ENCODE measurements at places on chromosomes 12 and 14. TPM values are rescaled to one million over a fixed set of nuclear protein-coding genes. Genes with fewer than 3 reads are reported as not detected.

GRCh38 chr12:48512855-48513254 is 12.6 kb upstream of the OR8S1 start:
- DNase-seq: no peak

- no peak for DNase-seq
Measured at GRCh38 chr12:116420227-116420880, 138.8 kb upstream of the MAP1LC3B2 start.

GRCh38 chr12:119082016-119082415 is 96.7 kb upstream of the HSPB8 start:
- no peak for DNase-seq

DNA sequence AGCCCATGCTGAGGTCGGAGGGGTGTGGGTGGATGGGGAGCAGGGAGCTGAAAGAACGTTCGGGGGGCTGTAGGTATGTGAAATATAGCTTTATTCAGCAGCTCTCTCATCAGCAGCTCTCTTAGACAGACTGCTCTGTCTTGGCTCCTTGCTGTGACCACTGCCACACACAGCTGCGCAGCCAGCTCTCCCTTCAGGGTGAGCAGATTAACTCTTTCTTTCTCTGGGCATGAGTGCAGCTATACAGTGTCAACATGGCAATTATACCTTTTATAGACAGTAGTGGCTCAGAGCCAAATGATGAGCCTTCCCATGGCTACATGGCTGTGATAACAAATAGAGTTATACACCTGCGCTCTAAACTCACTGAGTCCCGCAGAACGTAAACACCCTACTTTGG is 137.7 kb upstream of the NEDD1 start:
- no peak for DNase-seq

- DNase-seq: no peak
Measured at GRCh38 chr12:74401035-74401434, 136.6 kb upstream of the ATXN7L3B start.

DNA sequence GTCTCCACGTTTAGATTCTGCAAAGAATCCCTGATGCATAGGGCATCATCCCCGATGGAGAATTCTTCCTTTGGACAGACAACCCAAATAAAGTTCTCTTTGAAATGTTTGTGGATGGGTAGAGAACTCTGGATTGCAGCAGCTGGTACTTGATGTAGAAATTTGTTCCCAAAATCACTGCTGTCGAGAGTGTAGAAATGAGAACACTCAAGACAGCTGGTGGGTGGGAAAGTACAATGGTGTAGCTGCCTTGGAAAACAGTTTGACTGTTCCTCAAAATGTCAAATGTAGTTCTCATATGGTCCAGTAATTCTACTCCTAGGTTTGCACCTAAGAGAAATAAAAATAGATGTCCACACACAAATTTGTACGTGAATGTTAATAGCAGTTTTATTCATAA is 671.5 kb upstream of the TMEM132C start:
- no peak for DNase-seq

DNA sequence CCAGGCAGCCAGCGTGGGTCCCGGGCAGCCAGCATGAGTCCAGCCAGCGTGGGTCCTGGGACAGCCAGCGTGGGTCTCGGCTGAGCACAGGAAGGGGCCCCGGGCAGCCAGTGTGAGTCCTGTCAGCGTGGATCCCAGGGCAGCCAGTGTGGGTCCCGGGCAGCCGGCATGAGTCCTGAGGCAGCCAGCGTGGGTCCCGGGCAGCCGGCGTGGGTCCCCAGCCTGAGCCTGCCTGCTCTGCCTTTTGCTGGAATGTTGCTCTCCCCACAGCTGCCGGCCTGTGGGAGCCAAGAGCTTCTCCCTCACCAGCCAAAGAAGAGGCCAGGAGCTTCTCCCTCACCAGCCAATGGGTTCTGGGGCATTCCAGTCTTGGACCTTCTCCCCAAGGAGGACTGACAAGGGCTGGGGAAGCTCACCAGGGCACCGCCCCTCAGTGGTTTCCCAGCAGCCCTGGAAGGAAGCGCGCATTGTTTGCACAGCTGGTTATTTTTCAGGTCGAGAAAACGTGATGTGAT is 15.0 kb upstream of the RFLNA start:
- no peak for DNase-seq

DNA sequence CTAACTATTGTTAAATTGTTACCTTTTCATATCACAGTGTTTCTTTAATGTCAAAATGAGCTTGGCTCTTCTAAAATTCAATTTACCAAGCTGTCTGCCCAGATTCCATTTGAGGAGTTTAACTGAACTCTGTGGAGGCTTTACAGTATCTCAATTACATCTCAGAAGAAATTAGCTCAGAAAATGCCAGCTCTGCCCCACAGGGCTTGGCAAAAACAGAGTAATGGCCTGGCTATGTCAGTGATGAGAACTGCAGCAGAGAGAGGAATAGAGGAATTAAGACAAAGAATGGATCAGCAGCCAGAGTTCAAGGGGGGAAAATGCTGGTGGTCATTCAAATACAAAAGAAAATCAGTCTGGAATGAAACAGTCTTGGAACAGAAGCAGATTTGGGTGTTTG is 15.8 kb upstream of the TMTC1 start:
- DNase-seq: no peak

- no peak for DNase-seq
Measured at GRCh38 chr14:62501021-62501750, 544.1 kb downstream of the KCNH5 start.

GRCh38 chr12:12088147-12088546 is 17.4 kb downstream of the BCL2L14 start:
- no peak for DNase-seq

DNA sequence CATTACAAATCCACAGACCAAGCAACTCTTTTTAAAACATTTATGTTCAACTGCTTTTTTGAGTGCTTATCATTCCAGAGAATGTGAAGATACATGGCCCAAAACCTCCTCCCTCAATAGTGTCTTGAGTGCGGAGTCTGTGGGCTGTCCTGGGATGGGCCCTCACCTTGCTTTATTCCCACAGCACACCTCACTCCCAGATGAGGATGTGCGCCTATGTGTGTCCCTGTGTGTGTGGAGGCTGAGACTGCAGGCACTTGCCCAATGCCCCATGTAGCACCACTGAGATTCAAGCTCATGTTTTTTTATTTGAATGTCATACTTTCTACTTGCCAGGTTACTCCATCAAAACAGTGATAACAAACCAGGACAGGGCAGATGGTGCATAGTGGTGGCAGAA is 291.7 kb downstream of the CACNA1C start:
- DNase-seq: no peak

GRCh38 chr14:103530390-103530789 is 1.4 kb downstream of the TRMT61A start:
- no peak for DNase-seq

GRCh38 chr12:84756961-84757360 is 155.6 kb downstream of the SLC6A15 start:
- no peak for DNase-seq

DNA sequence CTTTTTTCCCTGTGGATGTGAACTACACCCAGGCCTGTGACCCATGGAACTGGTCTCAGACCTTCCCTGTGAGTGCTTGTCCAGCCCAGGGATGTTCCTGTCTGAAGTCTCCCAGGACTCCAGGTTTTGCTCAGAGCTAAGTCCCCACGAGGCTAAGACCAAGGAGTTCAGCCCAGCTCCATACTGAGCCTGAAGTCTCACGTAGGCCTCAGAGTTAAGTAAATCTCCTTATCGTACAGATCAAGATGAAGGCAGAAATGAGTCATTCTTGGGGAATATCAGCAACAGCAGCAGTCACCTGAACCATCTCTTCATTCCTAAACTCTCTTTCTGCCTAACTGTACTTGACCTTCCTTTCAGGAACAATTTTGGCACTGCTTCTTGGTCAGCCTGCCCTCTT is 139.8 kb downstream of the ANO6 start:
- no peak for DNase-seq

GRCh38 chr12:15928346-15928745 is 17.2 kb downstream of the DERA start:
- DNase-seq: no peak

GRCh38 chr14:72888192-72888591 is 5.7 kb downstream of the DPF3 start:
- DNase-seq: no peak

- no peak for DNase-seq
Measured at GRCh38 chr12:78885466-78885865, 20.9 kb downstream of the SYT1 start.

GRCh38 chr12:132191715-132192553 is 47.7 kb downstream of the NOC4L start:
- DNase-seq: no peak

The IFNG-AS1 gene
- total RNA-seq: 36.8 TPM

The NEDD8 gene
- total RNA-seq: 182 TPM

The TEAD4 gene
- not detected for total RNA-seq

The DPPA3 gene
- not detected for total RNA-seq

The DERA gene
- 103 TPM for total RNA-seq

All from OCI-LY7 (cell line).